ENCODE measurements at places on chromosomes 1 and 21. TPM values are rescaled to one million over a fixed set of nuclear protein-coding genes. Genes with fewer than 3 reads are reported as not detected.

The WNT3A gene
- not detected for total RNA-seq

GRCh38 chr21:19640964-19641363, 1237.4 kb upstream of the TMPRSS15 start:
- H3K4me1 ChIP-seq, result no peaks in the 10 kb centered on the region
- H3K27ac ChIP-seq, result no peak overlapping the region
- no peaks in the 10 kb centered on the region for H3K27me3 ChIP-seq
- no peak for DNase-seq
- H3K36me3 ChIP-seq, result no peaks in the 10 kb centered on the region

GRCh38 chr21:18117176-18117575, 127.5 kb upstream of the CHODL start:
- DNase-seq, result no peak
- H3K27ac ChIP-seq, result no peak overlapping the region
- no peaks in the 10 kb centered on the region for H3K4me1 ChIP-seq
- no peak overlapping the region for H3K4me3 ChIP-seq

GRCh38 chr1:61864489-61864888, 122.2 kb downstream of the PATJ start:
- H3K36me3 ChIP-seq, result peaks cover 9% of the 10 kb centered on the region
- no peaks in the 10 kb centered on the region for H3K27me3 ChIP-seq
- DNase-seq, result no peak
- H3K4me1 ChIP-seq, result no peaks in the 10 kb centered on the region

DNA sequence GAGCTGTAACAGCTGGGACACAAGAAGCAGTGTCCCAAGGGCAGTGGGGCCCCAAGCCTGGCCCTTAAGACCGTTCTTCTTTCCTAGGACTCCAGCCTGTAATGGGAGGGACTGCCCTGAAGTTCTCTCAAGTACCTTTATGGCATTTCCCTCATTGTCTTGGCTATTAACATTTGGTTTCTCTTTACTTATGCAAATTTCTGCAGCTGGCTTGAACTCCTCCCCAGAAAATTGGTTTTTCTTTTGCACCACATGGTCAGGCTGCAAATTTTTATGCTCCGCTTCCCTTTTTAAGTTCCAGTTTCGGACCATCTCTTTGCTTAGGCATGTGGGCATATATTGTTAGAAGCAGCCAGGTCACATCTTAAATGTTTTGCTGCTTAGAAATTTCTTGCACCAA, 3.1 kb upstream of the MROH9 start:
- H3K4me3 ChIP-seq, result no peak overlapping the region
- H3K27me3 ChIP-seq, result no peaks in the 10 kb centered on the region
- no peaks in the 10 kb centered on the region for H3K36me3 ChIP-seq
- H3K27ac ChIP-seq, result no peak overlapping the region
- peaks cover 34% of the 10 kb centered on the region for H3K4me1 ChIP-seq

GRCh38 chr1:245650441-245650960, 495.7 kb downstream of the KIF26B start:
- no peaks in the 10 kb centered on the region for H3K27me3 ChIP-seq

DNA sequence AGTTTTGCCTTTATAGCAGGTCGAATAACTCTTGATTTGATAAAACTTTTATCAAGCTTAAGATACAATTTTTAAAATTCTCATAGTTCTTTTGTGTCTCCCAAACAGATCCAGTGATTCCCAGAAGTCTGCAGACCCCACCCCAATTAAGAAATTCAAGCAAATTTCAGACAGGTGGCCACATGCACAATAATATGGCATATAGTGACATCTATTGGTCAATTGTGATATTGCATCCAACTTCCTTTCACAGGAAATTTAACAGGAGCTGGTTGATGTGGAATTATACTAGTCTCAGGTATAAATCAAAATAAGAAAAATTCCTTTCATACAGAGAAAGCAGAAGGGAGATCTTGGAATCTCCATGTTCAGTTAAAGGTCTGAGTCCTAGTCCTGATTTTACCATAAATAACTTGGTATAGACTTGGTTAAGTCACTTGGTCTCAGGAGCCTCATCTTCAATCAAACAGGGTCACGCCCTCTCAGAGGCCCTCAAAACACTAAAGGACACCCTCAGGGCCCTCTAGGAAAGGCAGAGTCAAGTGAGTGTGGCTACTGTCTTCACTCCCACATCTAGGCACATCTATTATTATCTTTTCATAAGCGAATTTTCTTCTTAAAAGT, 24.1 kb downstream of the PIGM start:
- no peak for DNase-seq
- H3K4me1 ChIP-seq, result no peaks in the 10 kb centered on the region
- peaks cover 42% of the 10 kb centered on the region for H3K27me3 ChIP-seq
- no peaks in the 10 kb centered on the region for H3K36me3 ChIP-seq
- H3K27ac ChIP-seq, result no peak overlapping the region

The DNAJC28 gene
- 2.4 TPM for total RNA-seq

- no peaks in the 10 kb centered on the region for H3K36me3 ChIP-seq
- H3K4me3 ChIP-seq, result peak overlapping the region; percentile 82
- no peak for DNase-seq
- H3K27ac ChIP-seq, result peak overlapping the region; percentile 95
Observed at GRCh38 chr1:231422798-231423309, 767 bp upstream of the EGLN1 start.

GRCh38 chr1:110152133-110152785, 2.0 kb downstream of the SLC6A17 start:
- H3K27ac ChIP-seq, result no peak overlapping the region
- H3K36me3 ChIP-seq, result no peaks in the 10 kb centered on the region
- DNase-seq, result no peak
- H3K4me1 ChIP-seq, result no peaks in the 10 kb centered on the region
- H3K27me3 ChIP-seq, result peaks cover 40% of the 10 kb centered on the region
- no peak overlapping the region for H3K4me3 ChIP-seq

GRCh38 chr1:39199593-39199992, 4.9 kb upstream of the MACF1 start:
- no peak for DNase-seq
- peak overlapping the region; percentile 18 for H3K27ac ChIP-seq
- H3K36me3 ChIP-seq, result peaks cover 4% of the 10 kb centered on the region

GRCh38 chr1:20076710-20077461, 6.9 kb downstream of the PLA2G5 start:
- H3K27me3 ChIP-seq, result peaks cover 30% of the 10 kb centered on the region
- no peaks in the 10 kb centered on the region for H3K4me1 ChIP-seq
- no peaks in the 10 kb centered on the region for H3K36me3 ChIP-seq
- no peak overlapping the region for H3K27ac ChIP-seq

- no peak overlapping the region for H3K4me3 ChIP-seq
- no peak overlapping the region for H3K27ac ChIP-seq
- H3K27me3 ChIP-seq, result no peaks in the 10 kb centered on the region
- H3K36me3 ChIP-seq, result no peaks in the 10 kb centered on the region
Observed at GRCh38 chr1:212970085-212970484, 19.7 kb downstream of the VASH2 start.

The DOP1B gene
- 17.1 TPM for total RNA-seq

DNA sequence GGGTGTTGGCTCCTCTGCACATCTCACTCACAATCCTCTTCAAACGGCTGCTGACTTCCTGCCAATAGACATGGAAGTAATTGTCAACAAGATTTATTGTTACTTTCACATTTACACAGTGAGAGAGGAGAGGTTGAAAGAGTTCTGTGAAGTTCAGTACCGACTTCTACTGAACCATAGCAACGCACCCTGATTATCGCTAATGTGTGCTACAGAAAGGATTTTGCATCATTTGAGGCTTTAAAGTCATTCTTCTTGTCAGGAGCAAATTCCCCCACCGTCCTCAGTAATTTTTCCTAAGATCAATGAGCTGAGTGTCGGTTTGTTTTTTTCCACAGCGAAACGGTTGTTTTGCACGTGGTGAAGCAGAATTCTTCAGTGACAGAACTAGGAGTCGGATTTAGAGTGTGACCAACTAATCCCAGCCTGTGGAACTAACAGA, 361.0 kb downstream of the ADGRL2 start:
- H3K4me3 ChIP-seq, result no peak overlapping the region
- DNase-seq, result no peak
- H3K4me1 ChIP-seq, result peaks cover 24% of the 10 kb centered on the region
- no peak overlapping the region for H3K27ac ChIP-seq
- H3K27me3 ChIP-seq, result no peaks in the 10 kb centered on the region

The GALE gene
- total RNA-seq, result 25.7 TPM

The ATF3 gene
- 3.5 TPM for total RNA-seq

The FTCD gene
- total RNA-seq, result 4.1 TPM

DNA sequence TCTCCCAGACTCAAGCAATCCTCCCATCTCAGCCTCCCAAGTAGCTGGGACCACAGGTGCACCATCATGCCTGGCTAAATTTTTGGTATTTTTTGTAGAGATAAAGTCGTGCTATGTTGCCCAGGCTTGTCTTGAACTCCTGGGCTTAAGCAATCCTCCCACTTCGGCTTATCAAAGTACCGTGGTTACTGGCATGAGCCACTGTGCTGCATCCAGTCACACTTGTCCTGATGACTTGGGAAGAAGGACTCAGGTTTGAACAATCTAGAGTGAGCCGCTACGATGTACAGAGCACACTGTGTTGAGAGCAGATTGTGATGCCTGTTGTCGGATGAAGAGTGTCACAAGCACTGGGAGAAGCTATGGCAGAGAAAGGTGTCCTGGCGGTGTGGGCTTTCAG, 27.2 kb downstream of the RNF187 start:
- H3K4me1 ChIP-seq, result no peaks in the 10 kb centered on the region
- DNase-seq, result no peak
- no peak overlapping the region for H3K4me3 ChIP-seq

The KRTAP19-5 gene
- total RNA-seq, result not detected

DNA sequence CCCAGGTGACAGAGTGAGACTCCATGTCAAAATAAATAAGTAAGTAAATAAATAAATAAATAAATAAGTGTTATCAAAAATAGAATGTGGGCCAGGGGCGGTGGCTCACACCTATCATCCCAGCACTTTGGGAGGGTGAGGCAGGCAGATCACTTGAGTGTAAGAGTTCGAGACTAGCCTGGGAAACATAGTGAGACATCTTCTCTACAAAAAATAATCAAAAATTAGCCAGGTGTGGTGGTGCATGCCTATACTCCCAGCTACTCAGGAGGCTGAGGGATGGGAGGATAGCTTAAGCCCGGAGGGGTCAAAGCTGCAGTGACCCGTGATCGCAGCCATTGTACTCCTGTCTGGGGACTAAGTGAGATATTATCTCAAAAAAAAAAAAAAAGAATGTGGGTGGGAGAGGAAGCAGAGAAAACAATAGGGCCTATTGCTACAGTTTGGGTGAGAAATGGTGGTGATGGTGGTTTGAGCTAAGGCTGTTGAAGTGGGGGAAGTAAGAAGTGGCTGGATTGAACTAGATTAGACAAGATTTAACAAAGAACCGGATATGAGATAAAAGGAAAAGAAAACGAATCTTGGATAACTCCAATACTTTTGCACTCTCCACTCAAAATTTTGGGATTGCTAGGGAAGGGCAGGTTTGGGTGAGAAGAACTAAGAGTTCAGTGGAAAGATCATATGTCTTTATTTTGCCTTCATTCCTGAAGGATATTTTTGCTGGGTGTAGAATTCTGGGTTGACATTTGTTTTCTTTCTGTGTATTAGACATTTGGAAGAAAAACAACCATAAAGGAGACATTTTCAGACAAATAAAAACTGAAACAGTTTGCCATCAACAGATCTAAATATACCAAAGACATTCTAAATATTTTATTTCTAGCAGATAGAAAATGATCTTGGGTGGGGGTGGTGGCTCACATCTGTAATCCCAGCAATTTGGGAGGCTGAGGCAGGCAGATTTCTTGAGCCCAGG, 57.1 kb upstream of the SPOCD1 start:
- H3K27me3 ChIP-seq, result no peaks in the 10 kb centered on the region
- no peak overlapping the region for H3K4me3 ChIP-seq
- H3K4me1 ChIP-seq, result no peaks in the 10 kb centered on the region
- H3K36me3 ChIP-seq, result peaks cover 1% of the 10 kb centered on the region

- DNase-seq, result no peak
- H3K36me3 ChIP-seq, result no peaks in the 10 kb centered on the region
- H3K27ac ChIP-seq, result peak overlapping the region; percentile 51
- H3K27me3 ChIP-seq, result no peaks in the 10 kb centered on the region
- peaks cover 29% of the 10 kb centered on the region for H3K4me1 ChIP-seq
Observed at GRCh38 chr1:28983509-28984310, 69.3 kb downstream of the EPB41 start.

The CFHR1 gene
- total RNA-seq, result not detected

- no peaks in the 10 kb centered on the region for H3K4me1 ChIP-seq
- H3K36me3 ChIP-seq, result no peaks in the 10 kb centered on the region
- H3K4me3 ChIP-seq, result no peak overlapping the region
- no peaks in the 10 kb centered on the region for H3K27me3 ChIP-seq
Observed at GRCh38 chr1:119853155-119853554, 41.9 kb upstream of the REG4 start.

The SLC44A5 gene
- total RNA-seq, result 0.20 TPM

DNA sequence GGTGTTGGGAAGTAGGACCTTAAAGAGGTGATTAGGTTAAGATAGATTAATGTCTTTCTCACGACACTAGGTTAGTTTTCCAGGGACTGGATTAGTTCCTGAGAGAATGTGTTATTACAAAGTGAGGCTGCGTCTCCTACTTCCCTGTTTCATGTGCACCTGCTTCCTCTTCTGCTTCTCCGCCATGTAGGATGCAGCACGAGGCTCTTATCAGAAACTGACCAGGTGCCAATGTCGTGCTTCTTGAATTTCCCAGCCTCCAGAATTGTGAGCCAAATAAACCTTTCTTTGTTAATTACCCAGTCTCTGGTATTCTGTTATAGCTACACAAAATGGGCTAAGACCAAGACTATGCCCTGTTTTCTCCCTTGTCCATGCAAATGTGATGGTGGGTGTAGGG, 152.2 kb upstream of the LMO4 start:
- H3K27ac ChIP-seq, result no peak overlapping the region
- no peak overlapping the region for H3K4me3 ChIP-seq
- DNase-seq, result no peak
- peaks cover 8% of the 10 kb centered on the region for H3K4me1 ChIP-seq
- no peaks in the 10 kb centered on the region for H3K36me3 ChIP-seq
- peaks cover 11% of the 10 kb centered on the region for H3K27me3 ChIP-seq

- H3K4me1 ChIP-seq, result no peaks in the 10 kb centered on the region
- no peak overlapping the region for H3K4me3 ChIP-seq
- H3K27me3 ChIP-seq, result peaks cover 2% of the 10 kb centered on the region
Observed at GRCh38 chr1:57866998-57867397, 443.1 kb upstream of the DAB1 start.

The IL6R gene
- 1.3 TPM for total RNA-seq

The LGR6 gene
- 1.4 TPM for total RNA-seq

GRCh38 chr1:175443332-175443731, 250.8 kb upstream of the KIAA0040 start:
- H3K36me3 ChIP-seq, result no peaks in the 10 kb centered on the region
- DNase-seq, result no peak
- H3K4me3 ChIP-seq, result no peak overlapping the region
- H3K4me1 ChIP-seq, result no peaks in the 10 kb centered on the region
